ENCODE measurements at places on chromosomes 11 and 22.

- H3K4me3 ChIP-seq: no peak overlapping the region
- DNase-seq: no peak
- H3K36me3 ChIP-seq: no peaks in the 10 kb centered on the region
- H3K4me1 ChIP-seq: peaks cover 17% of the 10 kb centered on the region
Observed at GRCh38 chr11:17813391-17814059, 78.9 kb downstream of the KCNC1 start.

- H3K27me3 ChIP-seq: peaks cover 7% of the 10 kb centered on the region
- H3K27ac ChIP-seq: no peak overlapping the region
- DNase-seq: peak; percentile 51
- peak overlapping the region; percentile 77 for H3K4me3 ChIP-seq
Observed at GRCh38 chr22:26360169-26360885, 68.7 kb upstream of the ASPHD2 start.

- peak overlapping the region; percentile 97 for H3K27ac ChIP-seq
- no peak for DNase-seq
- no peaks in the 10 kb centered on the region for H3K36me3 ChIP-seq
- H3K4me1 ChIP-seq: peaks cover 61% of the 10 kb centered on the region
- H3K4me3 ChIP-seq: peak overlapping the region; percentile 82
Observed at GRCh38 chr11:10898003-10898762, 40.3 kb upstream of the ZBED5 start.

GRCh38 chr11:33987975-33988580 is 63.5 kb upstream of the CAPRIN1 start:
- no peaks in the 10 kb centered on the region for H3K4me1 ChIP-seq
- H3K36me3 ChIP-seq: no peaks in the 10 kb centered on the region
- DNase-seq: peak; percentile 62
- H3K4me3 ChIP-seq: no peak overlapping the region

- H3K27ac ChIP-seq: peak overlapping the region; percentile 69
- peaks cover 4% of the 10 kb centered on the region for H3K27me3 ChIP-seq
- peaks cover 74% of the 10 kb centered on the region for H3K4me1 ChIP-seq
- peaks cover 6% of the 10 kb centered on the region for H3K36me3 ChIP-seq
- no peak for DNase-seq
Observed at GRCh38 chr11:12744826-12745502, 70.7 kb downstream of the TEAD1 start.

- no peak for DNase-seq
- H3K4me1 ChIP-seq: 0 out of 2 replicates have a peak, but pooled peaks cover 6% of the 10 kb centered on the region
- no peaks in the 10 kb centered on the region for H3K36me3 ChIP-seq
- H3K27me3 ChIP-seq: no peaks in the 10 kb centered on the region
- no peak overlapping the region for H3K4me3 ChIP-seq
- no peak overlapping the region for H3K27ac ChIP-seq
Observed at GRCh38 chr11:1755692-1756561, 5.5 kb upstream of the IFITM10 start.

DNA sequence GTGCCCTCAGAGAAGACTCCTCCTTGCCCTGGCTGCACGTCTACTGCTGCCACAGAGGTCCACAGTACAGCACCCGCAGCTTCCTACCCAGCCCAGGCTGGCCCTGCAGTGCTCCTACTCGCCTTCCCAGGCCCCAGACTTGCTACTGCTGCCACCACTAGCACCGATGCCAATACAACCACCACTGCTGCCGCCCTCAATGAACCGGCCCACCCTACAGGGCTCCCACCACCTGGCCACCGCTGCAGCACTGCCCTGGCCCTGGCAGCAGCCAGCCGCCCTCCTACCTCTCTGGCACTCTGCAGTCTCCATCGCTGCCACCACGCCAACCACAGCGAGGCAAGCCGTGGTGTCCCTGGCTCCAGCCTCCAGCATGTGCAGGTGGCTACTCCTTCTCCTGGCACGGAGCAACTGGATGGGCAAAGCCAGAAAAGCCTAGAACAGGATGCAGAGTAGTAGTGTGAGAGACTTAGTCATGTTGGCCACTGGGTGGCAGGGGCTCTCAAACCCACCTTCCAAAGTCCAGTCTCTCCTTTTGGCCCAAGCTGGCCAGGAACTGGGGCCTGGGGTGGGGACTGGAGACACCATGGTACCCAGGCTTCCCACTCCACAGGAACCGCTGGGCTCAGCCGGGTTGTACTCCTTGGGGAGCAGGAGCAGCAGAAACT is 39.4 kb downstream of the C22orf42 start:
- H3K27me3 ChIP-seq: peaks cover 13% of the 10 kb centered on the region
- H3K27ac ChIP-seq: no peak overlapping the region

DNA sequence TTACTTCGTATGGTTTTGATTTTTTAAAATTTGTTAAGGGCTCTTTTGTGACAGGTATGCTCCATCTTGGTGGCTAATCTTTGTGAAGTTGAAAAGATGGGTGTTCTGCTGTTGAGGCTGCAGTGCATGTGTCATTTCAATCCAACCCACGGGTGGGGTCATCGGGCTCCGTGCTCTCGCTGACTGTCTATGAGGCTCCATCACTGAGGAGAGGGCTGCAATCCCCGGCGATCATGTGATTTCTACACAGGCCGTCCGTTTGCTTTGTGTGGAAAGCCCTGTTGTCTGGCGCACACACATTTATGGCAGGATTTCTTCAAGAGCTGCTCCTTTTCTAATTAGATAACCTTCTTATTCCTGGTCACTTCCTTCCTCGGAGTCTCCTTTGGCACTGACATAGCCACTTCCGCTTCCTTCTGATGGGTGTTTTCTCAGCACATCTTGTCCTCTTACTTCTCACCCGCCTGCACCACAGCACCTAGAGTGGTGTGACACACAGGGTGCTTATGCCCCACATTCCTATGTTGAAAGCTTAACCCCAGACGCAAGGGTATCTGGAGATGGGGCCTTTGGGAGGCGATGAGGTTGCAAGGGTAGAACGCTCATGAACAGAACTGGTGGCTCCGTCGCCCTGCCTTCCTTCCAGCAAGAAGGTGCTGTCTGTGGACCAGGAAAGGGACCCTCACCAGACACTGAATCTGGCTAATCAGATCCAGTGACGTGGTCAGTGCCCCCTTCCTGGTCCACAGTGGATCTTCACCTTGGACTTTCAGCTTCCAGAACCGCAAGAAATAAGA is 9.4 kb downstream of the MOB2 start:
- no peak overlapping the region for H3K27ac ChIP-seq
- no peaks in the 10 kb centered on the region for H3K4me1 ChIP-seq
- H3K4me3 ChIP-seq: no peak overlapping the region
- no peaks in the 10 kb centered on the region for H3K27me3 ChIP-seq

GRCh38 chr11:104402812-104403521 is 239.0 kb upstream of the PDGFD start:
- no peaks in the 10 kb centered on the region for H3K4me1 ChIP-seq
- no peak overlapping the region for H3K27ac ChIP-seq
- H3K27me3 ChIP-seq: no peaks in the 10 kb centered on the region
- no peaks in the 10 kb centered on the region for H3K36me3 ChIP-seq
- no peak overlapping the region for H3K4me3 ChIP-seq

DNA sequence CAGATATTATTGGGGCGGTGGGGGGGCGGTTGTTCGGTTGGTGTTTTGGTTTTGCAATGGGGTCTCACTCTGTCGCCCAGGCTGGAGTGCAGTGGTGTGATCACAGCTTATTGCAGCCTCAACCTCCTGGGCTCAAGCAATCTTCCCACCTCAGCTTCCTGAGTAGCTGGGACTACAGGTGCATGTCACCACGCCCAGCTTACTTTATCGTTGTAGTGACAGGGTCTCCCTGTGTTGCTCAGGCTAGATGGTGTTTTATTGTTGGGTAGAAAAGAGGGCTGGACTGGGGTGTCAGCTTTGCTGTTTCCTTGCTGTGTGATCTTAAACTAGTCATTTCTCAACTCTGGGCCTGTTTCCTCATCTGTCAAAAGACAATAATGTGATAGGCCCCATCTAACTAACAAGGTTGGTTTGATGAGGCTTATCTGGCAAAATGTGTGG is 17.5 kb upstream of the MYH9 start:
- H3K27ac ChIP-seq: peak overlapping the region; percentile 58
- H3K4me3 ChIP-seq: no peak overlapping the region
- no peaks in the 10 kb centered on the region for H3K27me3 ChIP-seq
- no peak for DNase-seq

DNA sequence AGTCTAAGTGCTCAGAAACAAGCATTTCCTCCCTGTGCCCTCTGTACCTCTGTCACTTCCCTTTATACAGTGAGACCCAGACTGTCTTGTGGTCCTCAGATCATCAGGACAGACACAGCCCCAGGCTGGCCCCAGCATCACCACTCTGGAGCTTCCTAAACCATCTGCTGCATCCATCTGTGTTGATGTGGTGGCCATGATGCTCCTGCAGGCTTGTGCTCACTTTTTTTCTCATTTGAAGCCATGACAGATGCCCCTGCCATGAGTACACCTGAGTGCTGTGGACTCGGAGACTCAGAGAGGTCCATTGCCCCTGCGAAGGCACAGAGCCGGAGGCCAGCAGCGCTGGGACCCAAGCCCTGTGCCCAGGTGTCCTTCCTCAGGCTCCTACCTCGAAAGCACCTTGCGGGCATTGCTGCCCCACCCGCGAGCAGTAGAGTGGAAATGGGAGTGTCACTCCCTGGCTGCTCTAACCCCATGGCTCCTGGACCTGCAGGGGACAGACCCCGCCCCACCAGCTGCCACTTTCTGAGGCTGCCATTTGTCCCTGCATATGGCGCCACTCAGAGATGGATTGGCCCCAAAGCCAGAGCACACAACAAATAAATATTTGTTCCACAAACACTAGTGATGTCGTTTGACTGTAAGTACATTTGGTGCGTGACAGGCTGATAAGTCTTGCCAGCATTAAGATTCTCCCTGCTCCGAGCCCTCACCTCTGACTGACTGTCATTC is 593.5 kb downstream of the TBC1D22A start:
- H3K36me3 ChIP-seq: no peaks in the 10 kb centered on the region
- H3K27me3 ChIP-seq: no peaks in the 10 kb centered on the region
- H3K4me3 ChIP-seq: no peak overlapping the region

GRCh38 chr22:48746789-48747425 is 1080.8 kb downstream of the BRD1 start:
- DNase-seq: no peak
- H3K27me3 ChIP-seq: peaks cover 2% of the 10 kb centered on the region
- H3K4me1 ChIP-seq: no peaks in the 10 kb centered on the region
- H3K36me3 ChIP-seq: peaks cover 14% of the 10 kb centered on the region
- H3K27ac ChIP-seq: no peak overlapping the region
- H3K4me3 ChIP-seq: no peak overlapping the region

- H3K27me3 ChIP-seq: peaks cover 33% of the 10 kb centered on the region
- DNase-seq: no peak
- H3K4me1 ChIP-seq: peaks cover 18% of the 10 kb centered on the region
- H3K4me3 ChIP-seq: no peak overlapping the region
- H3K27ac ChIP-seq: no peak overlapping the region
Observed at GRCh38 chr11:69950621-69951020, 127.5 kb upstream of the ANO1 start.

DNA sequence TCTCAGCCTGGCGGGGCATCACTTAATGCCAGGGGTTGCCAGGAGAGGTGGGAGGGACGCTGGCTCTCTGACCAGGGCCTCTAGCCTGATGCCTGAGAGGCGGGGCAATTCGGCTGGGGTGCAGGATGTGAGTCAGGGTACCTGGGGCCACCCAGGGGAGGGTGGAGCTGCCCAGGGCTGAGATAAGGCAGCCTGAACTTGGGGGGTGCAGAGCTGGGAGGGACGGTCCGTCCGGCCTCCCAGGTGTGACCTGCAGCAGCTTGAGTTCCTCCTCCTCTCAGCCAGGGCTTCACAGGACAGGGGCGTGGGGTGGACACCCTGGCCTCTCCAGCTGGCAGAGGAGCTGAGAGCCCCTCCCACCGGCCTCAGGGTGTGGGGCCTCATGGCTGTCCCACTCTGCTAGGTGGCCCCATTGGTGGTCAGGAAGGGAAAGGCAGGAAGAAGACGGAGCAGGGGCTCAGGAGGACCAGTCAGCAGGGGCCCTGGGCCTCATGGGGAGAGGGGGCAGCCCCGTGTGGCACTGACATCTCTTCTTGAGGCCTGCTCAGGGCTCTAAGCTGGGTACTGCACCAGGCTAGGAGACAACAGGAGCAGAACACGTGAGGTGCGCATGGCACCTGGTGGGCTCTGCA is 942 bp upstream of the RPS6KA4 start:
- DNase-seq: no peak
- H3K27me3 ChIP-seq: peaks cover 2% of the 10 kb centered on the region
- H3K36me3 ChIP-seq: peaks cover 3% of the 10 kb centered on the region
- H3K4me3 ChIP-seq: peak overlapping the region; percentile 63
- H3K27ac ChIP-seq: peak overlapping the region; percentile 88
- peaks cover 28% of the 10 kb centered on the region for H3K4me1 ChIP-seq

GRCh38 chr11:78100676-78101472 is 21.2 kb upstream of the NDUFC2 start:
- peaks cover 21% of the 10 kb centered on the region for H3K4me1 ChIP-seq
- H3K27me3 ChIP-seq: no peaks in the 10 kb centered on the region
- no peak overlapping the region for H3K4me3 ChIP-seq
- peaks cover 10% of the 10 kb centered on the region for H3K36me3 ChIP-seq
- DNase-seq: no peak

DNA sequence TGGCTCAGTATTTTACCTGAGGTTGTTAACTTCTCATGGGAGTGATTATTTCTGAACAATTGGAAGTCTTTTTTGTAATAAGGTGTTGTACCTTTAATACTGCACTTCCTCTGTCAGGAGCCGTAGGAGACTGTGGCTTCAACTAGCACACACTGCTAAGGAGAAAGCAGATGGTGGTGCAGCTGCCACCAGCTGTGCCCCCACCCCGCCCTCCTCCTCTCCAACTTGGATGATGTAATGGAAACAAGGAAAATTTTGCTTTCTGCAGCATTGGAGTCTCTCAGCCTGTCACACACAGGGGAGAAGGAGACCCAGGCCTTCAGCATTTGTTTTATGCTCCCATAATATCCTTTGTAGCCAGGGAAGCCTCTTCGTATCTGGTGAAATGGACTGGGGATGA is 91.2 kb downstream of the TEAD1 start:
- peaks cover 40% of the 10 kb centered on the region for H3K36me3 ChIP-seq
- H3K27ac ChIP-seq: no peak overlapping the region
- no peak for DNase-seq
- H3K4me1 ChIP-seq: peaks cover 44% of the 10 kb centered on the region

DNA sequence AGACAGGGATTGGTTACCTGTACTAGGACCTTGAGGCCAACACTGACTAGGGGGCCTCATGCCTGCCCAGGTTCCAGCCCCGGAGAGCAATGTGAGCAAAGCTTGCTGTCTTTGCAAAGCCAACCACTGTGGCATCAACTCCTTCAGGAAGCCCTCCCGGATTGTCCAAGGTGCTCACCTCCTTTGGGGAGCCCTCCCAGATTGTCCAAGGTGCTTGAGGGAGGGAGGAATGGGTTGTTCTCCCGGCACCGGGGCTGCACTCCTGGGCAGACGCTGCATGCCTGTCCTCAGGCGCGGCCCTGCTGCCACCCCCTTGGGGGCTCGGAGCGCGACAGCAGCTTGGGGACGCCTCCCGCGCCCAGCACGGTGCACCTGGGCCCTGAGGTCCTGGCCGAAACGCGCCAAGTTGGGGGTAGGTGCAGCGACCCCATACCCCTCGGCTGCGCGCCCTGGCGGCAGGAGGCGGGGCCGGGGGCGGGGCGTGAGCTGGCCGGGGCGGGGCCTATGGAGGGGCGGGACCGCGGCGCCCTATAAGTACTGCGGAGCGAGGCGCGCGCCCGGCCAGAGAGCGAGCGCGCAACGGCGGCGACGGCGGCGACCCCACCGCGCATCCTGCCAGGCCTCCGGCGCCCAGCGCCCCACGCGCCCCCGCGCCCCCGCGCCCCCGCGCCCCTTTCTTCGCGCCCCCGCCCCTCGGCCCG is at the start of gene CD81:
TSS of gene CD81 (plus strand) at position 560 of the 701 bp plus-strand sequence. CDS start 240 bp downstream, outside the sequence.
- H3K36me3 ChIP-seq: 0 out of 2 replicates have a peak, but pooled peaks cover 5% of the 10 kb centered on the region
- H3K27ac ChIP-seq: peak within 1 kb of the TSS; percentile 88
- peaks cover 11% of the 10 kb centered on the region for H3K27me3 ChIP-seq
- DNase-seq: no peak
- peak within 1 kb of the TSS; percentile 94 for H3K4me3 ChIP-seq
- peaks cover 28% of the 10 kb centered on the region for H3K4me1 ChIP-seq

GRCh38 chr11:48002561-48002960 is 22.2 kb downstream of the PTPRJ start:
- no peak overlapping the region for H3K4me3 ChIP-seq
- H3K27me3 ChIP-seq: no peaks in the 10 kb centered on the region
- DNase-seq: no peak
- H3K27ac ChIP-seq: peak overlapping the region; percentile 43
- H3K4me1 ChIP-seq: peaks cover 70% of the 10 kb centered on the region
